ENCODE measurements at places on chromosomes 5 and 9. TPM values are rescaled to one million over a fixed set of nuclear protein-coding genes. Genes with fewer than 3 reads are reported as not detected.
A peak's percentile ranks its signal among the peaks of the same experiment; 100 is the strongest.

- no peak for DNase-seq
Observed at GRCh38 chr5:65034029-65034812, 265.5 kb downstream of the CWC27 start.

- peak; percentile 89 for DNase-seq
Observed at GRCh38 chr9:123669346-123669745, 260.6 kb downstream of the DENND1A start.

The TGFBI gene
- 201 TPM for polyA plus RNA-seq

The OBP2B gene
- 0.14 TPM for polyA plus RNA-seq

DNA sequence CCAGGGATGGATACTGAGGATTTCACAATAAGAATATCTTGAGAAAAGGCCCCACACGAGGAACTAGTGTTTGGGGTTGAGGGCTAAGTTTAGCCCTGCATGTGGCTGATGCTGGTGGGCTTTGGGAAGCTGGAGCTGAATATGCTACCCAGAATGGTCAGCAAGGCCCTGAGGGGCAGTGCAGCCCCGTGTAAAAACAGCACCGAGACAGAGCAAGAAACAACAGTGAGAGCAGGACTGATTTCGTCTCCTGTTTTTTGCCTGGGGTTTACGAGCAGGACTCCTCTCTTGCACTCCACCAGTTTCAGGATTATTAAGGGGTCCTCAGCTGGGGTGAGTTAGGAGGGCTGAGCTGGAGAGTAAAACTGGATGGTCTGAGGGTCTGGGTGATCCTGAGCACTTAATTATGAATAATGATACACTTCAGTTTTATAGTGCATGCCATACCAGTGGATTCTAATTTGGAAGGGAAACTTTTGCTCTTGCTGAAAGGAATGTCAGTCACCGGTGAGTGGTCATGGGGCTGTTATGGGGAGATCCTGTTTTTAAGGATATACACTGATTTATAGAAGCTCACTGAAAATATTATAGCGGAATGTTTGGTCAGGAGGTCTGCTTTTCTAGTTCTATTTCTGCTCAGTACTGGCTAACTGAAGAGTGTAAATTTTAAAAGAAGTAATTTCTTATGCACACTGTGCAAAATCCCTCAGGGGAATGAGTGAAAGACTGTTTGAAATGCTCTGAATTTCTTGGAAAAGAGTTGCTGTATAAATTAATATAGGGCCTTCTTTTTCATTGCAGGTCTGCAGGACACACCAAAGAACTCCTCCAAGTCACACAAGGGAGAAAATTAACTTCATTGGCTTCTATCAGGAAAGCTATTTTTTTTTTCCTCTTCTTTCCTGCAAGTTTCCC, 42.7 kb upstream of the NFIB start:
- no peak for DNase-seq

DNA sequence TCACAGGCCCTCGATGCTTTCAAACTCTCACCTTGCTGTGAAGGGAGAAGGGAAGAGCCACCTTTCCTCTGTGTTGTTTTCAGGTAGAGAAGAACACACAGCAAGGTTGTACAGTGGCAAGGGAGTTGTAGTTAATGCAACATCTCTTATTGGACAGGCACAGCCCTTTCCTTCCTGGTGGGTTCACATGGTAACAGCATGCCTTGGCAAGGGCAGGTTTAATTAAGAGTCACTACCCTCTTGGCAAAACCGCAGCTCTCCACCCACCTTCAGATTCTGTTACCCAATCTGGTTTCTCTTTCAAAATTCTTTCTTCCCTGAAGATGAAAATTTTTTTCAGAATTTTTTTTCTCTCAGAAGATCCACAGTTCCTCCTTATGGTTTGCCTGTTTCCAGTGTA, 253.1 kb downstream of the TLR4 start:
- no peak for DNase-seq

DNA sequence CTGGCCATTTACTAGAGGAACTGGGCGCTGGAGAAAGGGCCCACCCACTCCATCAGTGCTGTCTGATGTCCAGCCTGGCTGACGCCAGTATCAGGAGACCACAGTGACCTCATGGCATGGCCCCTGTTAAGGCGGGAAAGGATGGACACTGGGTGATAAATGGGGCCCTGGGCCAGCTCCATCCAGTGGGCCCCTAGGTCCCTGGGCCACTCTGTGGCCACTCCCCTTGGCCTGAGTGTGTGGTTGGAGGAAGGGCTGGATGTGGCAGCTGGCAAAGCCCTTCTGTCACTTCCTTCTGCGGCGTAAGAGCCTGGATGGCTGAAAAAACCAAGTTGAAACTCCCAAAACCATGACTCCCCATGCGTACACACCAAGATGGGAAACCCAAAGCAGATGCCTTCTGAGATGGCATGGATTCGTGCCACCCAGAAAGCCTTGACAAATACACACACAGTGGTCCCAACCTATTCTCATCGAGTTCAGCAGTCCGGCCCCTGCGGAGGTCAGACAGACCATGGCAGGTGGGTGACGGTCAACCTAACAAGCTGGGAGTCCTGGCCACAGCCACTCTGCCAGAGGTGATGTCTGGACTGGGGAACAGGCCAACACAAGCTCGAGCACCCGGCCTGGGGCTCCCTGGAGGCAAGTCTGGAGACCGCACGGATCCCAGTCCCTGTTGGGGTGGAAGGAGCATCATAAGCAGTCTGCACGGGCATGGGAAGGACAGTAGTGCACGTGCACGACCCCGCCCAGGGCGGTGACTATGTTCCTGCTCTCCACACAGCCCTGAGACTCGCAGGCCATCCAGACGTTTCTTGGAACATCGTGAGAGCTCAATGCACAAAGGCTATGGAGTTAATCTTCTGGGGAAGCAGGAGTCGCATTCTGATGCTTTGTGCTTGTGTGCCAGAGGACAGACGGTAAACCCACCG, 45.2 kb upstream of the NOTCH1 start:
- DNase-seq = no peak

DNA sequence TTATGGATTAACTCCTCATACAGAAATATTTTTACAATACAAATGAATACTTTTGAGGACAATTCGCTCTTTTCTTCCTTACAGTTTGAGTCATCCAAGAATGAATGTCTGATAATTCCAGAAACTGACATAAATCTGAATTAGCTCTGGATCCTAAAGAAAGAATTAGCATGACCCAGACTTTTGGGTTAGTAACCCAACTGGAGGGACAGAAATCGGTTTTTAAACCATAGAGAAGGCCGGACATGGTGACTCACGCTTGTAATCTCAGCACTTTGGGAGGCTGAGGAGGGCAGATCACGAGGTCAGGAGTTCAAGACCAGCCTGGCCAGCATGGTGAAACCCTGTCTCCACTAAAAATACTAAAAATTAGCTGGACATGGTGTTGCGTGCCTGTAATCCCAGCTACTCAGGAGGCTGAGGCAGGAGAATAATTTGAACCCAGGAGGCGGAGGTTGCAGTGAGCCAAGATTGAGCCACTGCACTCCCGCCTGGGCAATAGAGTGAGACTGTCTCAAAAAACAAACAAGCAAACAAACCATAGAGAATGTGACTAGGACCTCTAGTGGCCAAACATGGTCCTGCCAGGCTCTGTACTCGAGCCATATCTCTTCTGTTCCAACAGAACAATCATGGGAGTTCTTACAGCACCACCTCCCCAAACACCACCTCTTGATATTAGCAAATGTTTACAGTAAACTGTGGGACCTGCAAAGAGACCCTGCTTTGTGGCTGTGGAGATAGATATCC, 44.8 kb downstream of the LURAP1L start:
- DNase-seq = no peak

- DNase-seq = no peak
Observed at GRCh38 chr9:104795857-104796256, 31.9 kb downstream of the NIPSNAP3B start.

DNA sequence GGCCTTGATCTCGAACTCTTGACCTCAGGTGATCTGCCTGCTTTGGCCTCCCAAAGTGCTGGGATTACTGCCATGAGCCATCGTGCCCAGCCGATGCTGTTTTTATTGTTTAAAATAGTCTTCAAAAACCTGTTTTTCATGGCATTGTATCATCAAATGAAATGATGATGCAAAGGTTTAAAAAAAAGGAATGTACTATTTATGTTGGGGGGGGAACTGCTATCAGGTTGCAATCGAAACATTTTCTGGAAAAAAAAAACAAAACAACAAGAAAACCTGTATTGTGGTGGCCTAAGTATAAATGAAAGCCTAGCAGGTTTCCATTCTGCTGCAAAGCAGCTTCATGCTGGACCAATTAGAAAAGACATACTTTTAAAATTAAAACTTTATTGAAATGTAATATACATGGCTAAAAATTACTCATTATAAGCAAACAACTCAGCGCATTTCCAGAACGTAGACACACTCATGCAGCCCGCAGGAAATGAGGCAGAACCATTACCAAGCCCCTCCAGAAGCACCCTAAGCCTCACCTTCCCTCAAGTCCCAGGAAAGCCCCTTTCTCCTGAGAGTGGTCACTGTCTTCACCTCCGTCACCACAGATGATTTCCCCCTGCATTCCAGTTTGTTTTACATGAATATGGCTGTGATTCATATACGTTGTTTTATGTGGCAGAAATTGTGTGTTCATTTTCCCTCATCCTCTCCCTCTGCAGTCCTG, 19.0 kb downstream of the GPR107 start:
- DNase-seq = no peak

DNA sequence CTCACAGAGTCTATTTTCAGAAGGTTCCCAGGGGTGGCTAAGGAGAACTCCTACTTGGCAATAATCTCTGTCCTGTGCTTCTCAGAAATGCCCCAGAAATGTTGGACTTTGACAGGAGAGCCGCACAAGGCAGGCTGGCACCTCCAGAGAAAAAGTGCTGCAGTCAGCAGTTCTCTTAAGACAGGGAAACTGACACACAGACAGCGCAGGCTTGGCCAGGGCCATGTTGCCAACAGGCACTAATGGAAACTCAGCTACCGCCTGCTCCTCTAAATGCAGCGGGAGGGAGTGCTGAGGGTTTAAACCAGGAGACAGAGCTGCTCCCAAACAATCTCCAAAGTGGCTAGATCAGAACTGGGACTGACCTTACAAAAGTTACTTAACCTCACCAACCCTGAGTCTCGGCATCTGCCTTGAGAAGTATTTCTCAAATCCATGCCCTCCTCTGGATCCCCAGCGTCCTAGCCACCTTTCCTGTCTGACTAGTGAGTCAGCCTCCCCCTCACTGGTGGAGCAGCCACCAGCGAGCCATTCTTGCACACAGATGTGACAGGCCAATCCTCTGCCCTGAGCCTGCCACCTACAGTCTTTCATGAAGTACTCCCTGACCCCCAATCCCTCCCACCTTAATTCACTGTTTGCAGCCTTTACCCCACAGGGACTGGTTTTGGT, 186.4 kb downstream of the CDK5RAP2 start:
- no peak for DNase-seq

- no peak for DNase-seq
Observed at GRCh38 chr5:41787265-41787664, 83.0 kb downstream of the OXCT1 start.

- DNase-seq = no peak
Observed at GRCh38 chr9:12221470-12221869, 471.7 kb upstream of the TYRP1 start.

GRCh38 chr9:6029604-6030274, 14.3 kb upstream of the RANBP6 start:
- DNase-seq = no peak

GRCh38 chr9:126745574-126746411, 59.0 kb upstream of the ZBTB43 start:
- DNase-seq = peak; percentile 31

- no peak for DNase-seq
Observed at GRCh38 chr5:130023604-130024003, 119.3 kb downstream of the CHSY3 start.

The TMEM215 gene
- 0.15 TPM for polyA plus RNA-seq

The PHYHD1 gene
- polyA plus RNA-seq = 63.6 TPM

- no peak for DNase-seq
Observed at GRCh38 chr9:21016701-21017491, 14.5 kb downstream of the HACD4 start.

The ARHGEF39 gene
- polyA plus RNA-seq = 8.7 TPM

GRCh38 chr5:7667216-7667767, 183.6 kb downstream of the CFAP90 start:
- no peak for DNase-seq

- no peak for DNase-seq
Observed at GRCh38 chr5:181156758-181157157, 9.4 kb downstream of the OR2V2 start.

The EGFL7 gene
- 86.0 TPM for polyA plus RNA-seq

- no peak for DNase-seq
Observed at GRCh38 chr5:65026816-65027548, 258.3 kb downstream of the CWC27 start.

The ACOT12 gene
- 1.1 TPM for polyA plus RNA-seq

- DNase-seq = no peak
Observed at GRCh38 chr9:94612071-94612470, 18.4 kb upstream of the FBP2 start.

DNA sequence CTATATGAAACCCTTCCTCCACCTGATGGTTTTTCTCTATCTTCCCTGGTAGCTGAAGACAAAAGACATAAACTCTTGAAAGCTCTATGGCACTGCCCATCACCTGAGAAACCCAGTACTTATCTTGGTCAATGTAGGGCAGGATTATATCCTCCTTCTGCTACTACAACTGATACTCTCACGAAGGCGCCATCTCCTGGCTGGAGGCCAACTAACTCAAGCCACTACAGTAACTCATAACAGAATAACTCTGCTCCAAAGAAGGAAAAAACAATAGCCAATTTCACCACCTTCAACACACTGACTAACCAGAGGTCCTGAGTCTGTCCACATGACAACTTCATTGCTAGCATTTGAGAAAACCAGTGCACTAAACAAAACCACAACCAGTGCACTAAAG, 409.2 kb downstream of the CETN3 start:
- no peak for DNase-seq

- DNase-seq = no peak
Observed at GRCh38 chr5:150352244-150353031, 5.1 kb upstream of the TCOF1 start.

DNA sequence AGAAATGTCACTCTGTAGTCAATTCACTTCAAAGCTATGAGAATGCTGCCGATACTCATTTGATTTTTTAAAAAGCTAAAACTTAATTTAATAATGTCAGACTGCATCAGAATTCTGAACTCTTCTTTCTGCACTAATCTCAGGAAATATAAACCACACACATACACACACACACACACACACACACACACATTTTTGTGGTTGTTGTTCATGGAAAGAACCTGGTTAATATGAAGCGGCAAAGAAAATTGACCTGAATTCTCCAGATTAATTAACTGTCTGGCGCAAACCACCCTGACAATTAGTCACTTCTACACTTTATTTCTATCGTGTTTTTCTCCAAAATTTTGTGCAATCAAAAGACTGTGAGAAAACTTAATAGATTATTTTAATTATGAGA, 740.5 kb downstream of the TLE1 start:
- no peak for DNase-seq

Data from renal pelvis (tissue), 12 donors.